ENCODE measurements at places on chromosomes 12 and 14.

DNA sequence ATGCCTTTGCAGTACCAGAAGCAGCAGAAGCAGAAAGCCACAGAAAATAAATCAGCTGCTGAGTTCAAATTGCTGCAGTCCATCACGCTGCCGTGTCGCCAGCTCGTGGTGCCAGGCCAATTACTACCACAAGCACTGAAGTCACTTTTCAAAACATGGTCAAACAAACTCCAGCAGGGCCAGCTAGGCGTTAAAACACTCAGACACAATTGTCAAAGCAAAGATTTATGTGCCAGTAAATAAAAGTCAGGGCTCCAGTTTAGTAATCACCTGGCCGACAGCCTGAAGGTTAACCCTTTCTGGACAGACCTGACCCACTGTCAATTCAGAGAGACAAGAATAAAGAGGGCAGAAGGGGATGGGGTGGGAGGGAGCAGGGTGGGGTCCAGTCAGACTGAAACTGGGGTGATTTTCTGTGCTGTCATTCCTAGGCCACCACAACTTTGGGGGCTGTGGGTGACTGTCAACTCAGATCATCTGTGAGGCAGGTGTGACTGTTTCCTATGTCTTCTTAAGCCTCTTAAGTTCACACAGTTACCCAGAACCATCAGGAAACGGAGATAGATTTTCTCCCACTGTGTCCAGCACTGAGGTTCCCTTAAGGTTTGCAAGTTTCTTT is 109.8 kb upstream of the FUT8 start:
- no peak for DNase-seq

GRCh38 chr12:47586952-47587669 is 118.7 kb downstream of the RPAP3 start:
- no peak for DNase-seq

DNA sequence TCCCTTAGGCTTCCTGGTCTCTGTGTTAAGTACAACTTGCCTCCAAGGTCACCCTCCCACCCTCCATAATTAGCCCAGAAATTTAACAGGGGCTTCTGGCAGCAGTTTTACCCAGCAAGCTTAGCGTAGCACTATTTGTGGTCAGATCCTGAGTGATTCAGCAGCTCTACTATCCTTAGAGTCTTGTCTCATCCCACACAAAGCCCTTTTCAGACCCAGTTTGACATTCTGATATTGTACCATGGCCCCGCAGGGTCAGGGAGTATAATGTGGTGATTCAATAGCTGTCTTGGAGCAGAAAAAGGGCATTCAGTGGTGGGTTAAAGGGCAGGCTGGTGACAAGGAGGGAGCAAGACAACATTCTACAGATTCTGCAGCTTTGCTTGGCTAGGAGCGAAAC is 153.8 kb upstream of the DDHD1 start:
- DNase-seq: peak; percentile 7

DNA sequence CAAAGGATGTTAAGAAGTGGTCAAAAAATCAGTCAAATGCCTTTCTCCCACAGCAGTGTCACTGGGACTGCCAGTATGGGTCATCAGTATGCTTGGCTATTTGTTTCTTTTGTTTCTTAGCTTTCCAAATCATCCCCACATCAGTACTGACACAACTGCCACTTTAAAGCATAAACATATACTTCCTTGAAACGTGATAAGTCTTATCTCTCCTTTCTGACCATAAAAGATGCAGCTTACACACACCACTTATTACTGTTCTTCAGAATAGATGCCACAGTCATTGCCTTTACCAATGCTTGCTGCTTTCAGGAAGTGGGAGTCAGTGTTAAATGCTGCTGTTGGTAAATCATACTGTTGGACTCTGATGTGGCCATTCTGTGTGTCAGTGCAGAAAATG is 18.6 kb upstream of the GARIN2 start:
- DNase-seq: no peak

DNA sequence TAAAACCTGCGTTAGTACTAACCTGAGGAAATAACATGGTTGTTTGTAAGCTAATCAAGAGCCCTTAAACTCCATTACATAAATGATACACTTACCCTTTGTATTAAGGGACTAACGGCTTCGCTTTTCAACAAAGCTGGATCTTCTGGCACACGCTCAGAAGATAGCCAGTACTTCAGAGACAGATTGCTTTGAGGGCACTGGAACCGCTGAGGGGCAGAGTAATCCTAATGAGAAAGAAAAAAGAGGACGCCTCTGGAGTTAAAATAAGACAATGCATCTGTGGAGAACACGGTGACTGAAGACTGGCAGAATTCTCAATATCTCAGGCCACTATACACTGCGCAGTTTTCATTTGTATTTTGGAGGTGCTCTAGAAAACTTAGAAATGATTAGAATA is 1.5 kb upstream of the KTN1 start:
- peak; percentile 7 for DNase-seq

DNA sequence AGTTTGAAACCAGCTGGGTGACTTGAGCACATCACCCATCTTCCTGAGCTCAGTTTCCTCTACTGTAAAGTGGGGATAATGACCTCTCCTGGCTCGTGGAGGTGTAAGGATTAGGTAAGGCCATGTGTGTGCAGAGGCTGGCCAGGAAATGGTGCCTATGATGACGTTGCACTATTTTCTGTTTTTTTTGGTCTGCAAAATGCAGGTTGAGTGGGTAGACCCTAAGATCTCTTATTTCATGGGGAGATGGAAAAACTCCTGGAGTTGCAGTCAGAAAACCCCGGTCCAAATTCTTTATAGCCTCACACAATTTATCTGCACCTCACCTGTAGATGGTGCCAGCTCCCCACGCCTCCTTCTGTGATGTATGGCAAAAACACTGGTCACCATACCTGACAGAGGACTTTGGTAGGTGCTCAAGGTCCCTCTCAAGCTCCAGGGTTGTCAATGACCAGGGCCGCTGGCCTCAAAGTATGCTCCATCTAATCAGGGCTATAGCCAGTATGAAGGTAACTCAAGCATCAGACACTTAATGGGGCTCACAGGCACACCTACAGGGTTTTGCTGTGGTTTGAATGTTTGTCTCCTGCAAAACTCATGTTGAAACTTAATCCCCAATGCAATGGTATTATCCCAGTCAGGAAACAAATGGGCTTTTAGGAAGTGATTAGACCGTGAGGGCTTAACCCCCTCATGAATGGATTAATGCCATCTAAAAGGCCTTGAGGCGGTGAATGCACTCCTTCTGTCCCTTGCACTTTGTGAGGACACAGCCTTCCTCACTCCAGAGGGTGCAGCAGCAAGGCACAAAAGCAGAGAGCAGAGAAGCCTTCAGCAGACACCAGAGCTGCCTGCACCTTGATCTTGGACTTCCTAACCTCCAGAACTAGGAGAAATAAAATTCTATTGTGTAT is 17.6 kb downstream of the C14orf132 start:
- DNase-seq: no peak

GRCh38 chr12:67239061-67239460 is 30.1 kb upstream of the CAND1 start:
- DNase-seq: no peak

DNA sequence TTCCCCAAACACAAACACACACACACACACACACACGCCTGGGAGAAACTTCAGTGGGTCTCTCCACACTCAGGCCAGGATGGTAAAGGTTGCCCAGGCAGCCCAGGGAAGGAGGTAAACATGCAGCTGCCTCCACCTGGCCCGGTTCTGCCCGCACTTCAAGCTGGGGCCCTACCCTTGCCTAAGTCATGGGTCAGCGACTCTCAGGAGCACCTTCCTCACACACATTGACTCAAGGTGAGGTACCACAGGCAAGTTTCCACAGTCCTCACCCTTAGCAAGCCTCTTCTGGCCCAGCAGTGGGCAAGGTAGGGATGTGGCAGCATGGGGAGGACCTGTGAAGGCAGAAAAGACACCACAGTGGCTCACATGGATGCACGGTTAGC is 14.1 kb upstream of the FAIM2 start:
- DNase-seq: no peak

GRCh38 chr14:45972416-45972815 is 679.2 kb downstream of the RPL10L start:
- no peak for DNase-seq

- DNase-seq: no peak
Measured at GRCh38 chr12:107581619-107582015, 104.0 kb upstream of the PWP1 start.

GRCh38 chr12:6662602-6662905 is 365 bp downstream of the ING4 start:
- no peak for DNase-seq

GRCh38 chr14:81458352-81458751 is 58.2 kb upstream of the STON2 start:
- DNase-seq: no peak

DNA sequence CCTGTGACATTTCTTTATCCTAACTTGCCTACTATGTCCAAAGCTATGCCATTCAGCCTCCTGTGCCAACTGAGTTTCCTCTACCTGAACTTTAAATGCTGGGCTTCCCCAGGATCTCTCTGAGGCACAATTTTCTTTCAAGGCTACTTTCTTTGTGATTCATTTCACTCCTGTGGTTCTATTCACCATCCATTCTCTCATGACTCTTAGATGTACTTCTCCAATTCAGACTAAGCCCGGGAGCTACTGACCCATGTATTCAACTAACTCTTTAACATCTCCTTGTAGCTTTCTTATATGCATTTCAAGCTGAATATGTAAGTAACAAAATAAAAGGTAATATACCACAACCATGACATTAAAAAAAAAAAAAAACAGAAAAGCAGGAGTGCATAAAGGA is 738.9 kb upstream of the USP15 start:
- no peak for DNase-seq

GRCh38 chr12:94078138-94078723 is 70.1 kb upstream of the PLXNC1 start:
- no peak for DNase-seq

- no peak for DNase-seq
Measured at GRCh38 chr12:78204926-78205325, 374.2 kb downstream of the NAV3 start.

GRCh38 chr12:18254081-18254480 is 7.2 kb upstream of the PIK3C2G start:
- no peak for DNase-seq

GRCh38 chr12:12725956-12726554 is 8.9 kb downstream of the CDKN1B start:
- no peak for DNase-seq

DNA sequence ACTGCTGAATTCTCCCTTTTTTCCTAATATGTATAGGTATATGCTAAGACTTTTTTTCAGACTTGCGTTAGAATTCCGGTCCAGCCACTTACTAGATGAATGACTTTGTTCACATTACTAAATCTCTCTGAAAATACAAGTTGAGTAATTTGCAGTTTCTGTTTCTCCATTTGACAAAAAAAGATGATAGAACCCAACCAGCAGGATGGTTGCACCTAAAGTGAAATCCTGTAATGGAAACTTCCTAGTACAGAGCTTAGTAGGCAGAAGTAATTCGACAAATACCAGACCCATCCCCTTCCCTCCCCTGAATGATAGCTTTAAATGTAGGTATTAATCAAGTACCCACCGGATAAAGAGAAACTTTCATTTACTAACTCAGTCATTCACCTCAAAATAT is 113.6 kb upstream of the RAP1B start:
- DNase-seq: no peak

- DNase-seq: peak; percentile 3
Measured at GRCh38 chr12:67067453-67068203, 201.5 kb upstream of the CAND1 start.

GRCh38 chr14:25120261-25120660 is 70.3 kb upstream of the STXBP6 start:
- DNase-seq: no peak

DNA sequence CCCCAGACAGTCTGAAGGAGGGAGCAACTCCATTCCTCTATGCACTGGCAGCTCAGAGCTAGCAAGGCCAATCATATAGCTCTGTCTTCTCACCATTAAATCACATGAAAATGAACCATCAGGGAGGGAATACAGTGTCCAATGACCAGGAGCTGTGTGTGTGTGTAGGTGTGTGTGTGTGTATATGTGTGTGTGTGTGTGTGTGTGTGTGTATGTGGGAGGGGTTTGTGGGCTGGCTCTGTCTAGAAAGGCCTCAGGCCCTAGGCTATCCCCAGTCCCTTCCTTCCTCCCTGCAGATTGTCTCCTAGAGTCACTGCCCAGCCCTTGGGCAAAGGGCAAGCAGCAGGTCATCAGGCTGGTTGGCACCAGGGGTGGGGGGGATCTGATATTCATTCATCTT is 5.7 kb upstream of the SUSD6 start:
- DNase-seq: no peak

DNA sequence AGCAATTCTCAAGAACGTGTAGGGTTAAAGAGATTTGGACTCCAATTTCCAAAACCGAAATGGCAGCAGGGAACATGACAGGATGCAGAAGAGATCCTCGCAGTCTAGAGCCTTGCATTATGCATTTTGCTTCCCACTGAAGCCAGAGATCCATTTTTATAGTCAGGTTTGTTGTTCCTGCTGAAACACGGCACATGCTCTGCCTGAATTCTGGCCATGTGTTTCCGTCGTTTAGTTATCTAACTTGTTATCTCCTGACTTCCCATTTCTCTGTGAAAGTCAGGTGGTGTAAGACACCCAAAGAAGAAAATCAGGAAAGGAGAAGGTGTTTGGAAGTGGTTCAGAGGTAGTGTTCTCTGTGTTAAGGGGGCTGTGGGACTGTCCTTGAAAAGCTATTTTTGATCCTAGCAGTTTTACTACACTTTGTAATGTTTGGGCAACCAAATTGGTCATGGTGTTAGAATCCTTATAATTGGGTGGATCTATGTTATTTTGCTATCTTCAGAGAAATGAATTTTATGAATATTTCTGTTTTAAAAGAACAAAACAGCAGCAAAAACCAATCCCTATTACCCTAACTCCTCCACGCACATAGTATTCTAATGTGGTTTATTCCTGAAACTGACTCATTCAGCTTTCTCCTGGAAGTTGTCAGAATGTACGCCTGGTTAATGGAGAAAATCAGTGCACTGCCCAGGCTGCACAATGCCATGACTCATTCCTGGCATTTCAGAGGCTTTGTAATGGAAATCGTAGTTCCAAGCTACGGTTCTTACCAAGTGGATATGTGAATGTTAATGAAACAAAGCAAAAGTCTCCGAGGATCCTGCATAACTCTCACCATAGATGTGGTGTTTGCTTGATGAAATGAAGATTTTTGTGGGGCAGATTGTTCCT is 110.1 kb downstream of the SAMD4A start:
- peak; percentile 69 for DNase-seq

- DNase-seq: no peak
Measured at GRCh38 chr14:78245238-78245637, 75.1 kb downstream of the NRXN3 start.

DNA sequence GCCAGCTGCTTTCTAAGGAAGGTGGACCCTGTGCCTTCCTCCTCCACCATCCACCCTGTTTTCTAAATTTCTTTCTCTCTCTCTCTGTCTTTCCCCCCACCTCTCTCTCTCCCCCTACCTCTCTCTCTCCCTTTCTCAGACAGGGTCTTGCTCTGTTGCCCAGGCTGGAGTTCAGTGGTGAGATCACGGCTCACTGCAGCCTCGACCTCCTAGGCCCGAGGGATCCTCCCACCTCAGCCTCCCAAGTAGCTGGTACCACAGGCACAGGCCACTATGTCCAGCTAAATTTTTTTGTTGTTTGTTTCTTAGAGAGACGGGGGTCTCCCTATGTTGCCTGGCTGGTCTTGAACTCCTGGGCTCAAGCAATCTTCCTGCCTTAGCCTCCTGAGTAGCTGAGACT is 59.8 kb upstream of the STON2 start:
- DNase-seq: no peak
